ENCODE measurements at places on chromosomes 12 and 14.

- DNase-seq: no peak
Measured at GRCh38 chr14:88522393-88522792, 32.4 kb downstream of the PTPN21 start.

DNA sequence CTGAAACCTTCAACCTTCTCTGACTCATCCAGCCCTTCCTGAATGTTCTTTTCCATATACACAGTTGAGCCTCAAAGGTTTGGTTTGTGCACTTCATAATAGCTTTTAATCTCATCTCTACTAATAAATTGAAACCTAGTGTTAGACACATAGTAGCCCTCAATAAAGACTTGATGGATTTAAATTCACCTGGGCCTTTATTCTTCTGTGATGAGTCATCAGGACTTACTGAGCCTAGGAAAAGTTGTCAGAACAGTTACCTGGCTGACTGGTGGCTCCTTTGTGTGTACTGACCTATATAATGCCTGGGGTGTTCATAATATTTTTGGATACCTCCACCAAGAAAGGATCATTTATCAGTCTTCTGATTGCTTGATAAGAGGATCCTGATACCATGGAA is 86.4 kb upstream of the NTF3 start:
- no peak for DNase-seq

GRCh38 chr14:51478175-51478621 is 173.5 kb upstream of the FRMD6 start:
- DNase-seq: no peak

DNA sequence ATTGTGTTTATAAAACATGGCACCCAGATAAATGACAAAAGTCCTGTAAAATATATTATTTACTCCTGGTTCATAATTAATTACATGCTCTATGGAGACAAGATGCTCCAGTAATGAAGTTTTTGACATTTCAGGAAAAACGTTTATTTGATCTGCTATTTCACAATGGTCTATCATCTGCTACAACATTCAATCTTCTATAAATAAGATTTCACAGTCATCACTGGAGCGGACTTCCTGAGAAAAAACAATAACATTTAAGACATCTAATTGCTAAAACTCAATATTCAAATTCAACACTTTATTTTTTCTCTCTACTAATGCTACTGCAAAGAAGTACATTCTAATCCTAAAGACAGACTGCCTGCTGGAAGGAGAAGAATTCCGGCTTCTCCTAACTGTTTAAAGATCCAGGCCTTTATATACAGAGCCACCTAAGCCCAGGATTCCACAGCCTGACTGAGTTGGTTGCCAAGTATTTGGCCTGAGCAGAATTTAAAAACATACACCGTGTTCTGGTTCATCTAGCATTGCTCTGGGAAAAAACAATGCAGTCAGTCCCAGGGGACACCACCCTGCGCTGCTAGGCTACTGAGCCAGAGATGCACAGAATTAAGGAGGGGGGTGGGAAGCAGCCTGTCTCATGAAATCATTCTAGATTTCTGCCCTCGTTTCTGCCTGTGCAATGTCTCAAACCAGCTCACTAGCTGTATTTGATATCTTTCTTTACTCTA is 58.0 kb downstream of the TMTC1 start:
- no peak for DNase-seq

- DNase-seq: no peak
Measured at GRCh38 chr12:103043531-103044486, 86.3 kb downstream of the ASCL1 start.

DNA sequence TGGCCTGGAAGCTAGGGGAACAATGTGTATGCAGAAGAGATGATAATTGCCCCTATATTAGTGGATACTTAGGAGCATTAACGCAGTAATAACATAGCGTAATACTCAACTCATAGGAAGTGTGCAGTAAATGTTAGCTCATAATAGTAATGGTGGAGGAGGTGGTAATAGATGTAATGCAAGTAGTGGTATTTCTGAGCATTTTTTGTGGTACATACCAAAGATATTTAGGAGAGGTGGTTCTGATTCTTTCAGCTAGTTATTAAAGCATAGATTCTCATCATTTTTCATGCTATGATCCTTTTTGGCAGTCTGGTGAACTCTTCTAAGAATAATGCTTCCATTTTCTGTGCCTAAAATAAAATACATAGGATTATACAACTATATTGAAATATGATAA is 233.1 kb downstream of the PTPRO start:
- no peak for DNase-seq

- DNase-seq: no peak
Measured at GRCh38 chr14:78509516-78509915, 339.3 kb downstream of the NRXN3 start.

GRCh38 chr14:91078095-91078737 is 17.8 kb upstream of the RPS6KA5 start:
- DNase-seq: no peak
